ENCODE measurements at places on chromosomes 6 and 20.

DNA sequence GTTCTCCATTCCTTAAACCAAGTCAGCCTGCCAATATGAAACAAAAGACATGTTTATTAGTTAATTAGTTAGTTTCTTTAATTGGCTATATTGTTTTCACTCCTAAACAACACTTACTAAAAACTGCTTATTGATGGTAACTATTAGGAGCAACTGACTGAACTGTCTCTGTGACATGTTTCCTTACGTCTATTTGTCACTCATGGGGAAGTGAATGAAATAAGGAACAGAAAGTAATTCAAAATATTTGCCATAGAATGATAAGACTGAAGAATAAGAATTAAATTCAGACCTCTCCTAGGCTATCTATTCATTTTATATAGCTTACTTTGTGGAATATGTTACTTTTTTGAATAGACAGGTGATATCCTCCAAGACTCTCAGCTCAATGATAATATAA, 217.2 kb downstream of the LAMA2 start:
- no peak for DNase-seq

DNA sequence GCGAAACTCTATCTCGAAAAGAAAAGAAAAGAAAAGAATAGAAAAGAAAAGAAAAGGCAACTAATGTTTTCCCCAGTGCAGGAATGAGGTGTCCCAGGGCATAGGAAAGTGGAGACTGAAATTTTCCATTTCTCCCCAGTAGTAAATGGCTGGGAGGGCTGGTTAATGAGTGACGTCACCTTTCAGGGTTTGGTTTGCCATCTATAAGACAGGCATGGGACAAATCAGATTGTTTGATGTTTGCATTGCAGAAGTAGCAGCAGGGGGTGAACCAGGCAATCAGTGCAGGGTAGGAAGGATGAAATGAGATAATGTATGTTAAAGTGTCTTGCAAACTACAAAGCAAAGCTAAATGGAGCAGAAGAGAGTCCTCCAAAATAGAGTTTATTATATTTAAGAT, 533.4 kb downstream of the PKHD1 start:
- DNase-seq, result no peak

DNA sequence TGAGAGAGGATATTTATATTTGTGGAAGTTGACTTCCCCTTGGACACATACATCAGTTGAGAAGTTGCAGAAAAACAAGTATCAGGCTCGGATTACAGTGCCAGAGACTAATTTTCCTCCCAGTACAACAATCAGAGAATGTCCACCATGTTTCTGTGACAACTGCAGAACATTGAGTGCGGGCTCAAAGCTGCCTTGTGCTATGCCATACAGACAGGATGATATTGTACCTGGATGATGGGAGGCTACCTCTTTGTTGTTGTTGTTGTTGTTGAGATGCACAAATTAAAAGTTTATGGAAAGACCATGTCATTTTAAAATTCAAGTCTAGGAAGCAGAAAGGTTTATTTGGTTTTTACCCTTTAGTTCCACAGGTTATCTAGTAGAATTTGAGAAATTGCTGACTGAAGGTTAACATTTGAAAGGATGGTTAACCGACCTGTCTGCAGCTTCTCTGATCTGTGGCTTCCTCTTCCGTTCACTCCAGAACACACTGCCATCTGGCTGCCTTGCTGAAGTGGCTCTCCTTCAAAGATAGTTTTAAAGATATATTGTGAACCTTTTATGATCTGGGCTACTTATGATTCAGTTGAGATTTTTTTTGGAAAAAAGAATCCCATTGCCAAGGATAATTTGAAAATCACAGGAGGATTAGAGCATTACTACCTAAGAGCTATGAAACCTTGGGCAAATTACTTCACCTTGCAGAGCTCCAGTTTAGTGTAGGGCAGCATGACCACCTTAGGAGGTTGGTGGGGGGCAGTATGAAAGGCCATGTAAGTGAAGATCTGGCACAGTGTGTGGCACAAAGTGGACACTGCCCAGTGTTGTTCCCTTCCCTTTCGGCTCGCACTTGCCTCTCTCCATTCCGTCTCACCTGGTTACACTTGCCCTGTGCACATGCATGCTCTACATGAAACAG, 15.9 kb downstream of the TMEM200A start:
- DNase-seq, result peak; percentile 41

GRCh38 chr6:144177726-144178125, 27.4 kb downstream of the STX11 start:
- DNase-seq, result no peak

- no peak for DNase-seq
Measured at GRCh38 chr6:45024610-45025009, 303.5 kb upstream of the RUNX2 start.
